ENCODE measurements at places on chromosomes 16 and 17.

GRCh38 chr16:17084130-17084529 lies 386.6 kb downstream of the XYLT1 start:
- DNase-seq: no peak

DNA sequence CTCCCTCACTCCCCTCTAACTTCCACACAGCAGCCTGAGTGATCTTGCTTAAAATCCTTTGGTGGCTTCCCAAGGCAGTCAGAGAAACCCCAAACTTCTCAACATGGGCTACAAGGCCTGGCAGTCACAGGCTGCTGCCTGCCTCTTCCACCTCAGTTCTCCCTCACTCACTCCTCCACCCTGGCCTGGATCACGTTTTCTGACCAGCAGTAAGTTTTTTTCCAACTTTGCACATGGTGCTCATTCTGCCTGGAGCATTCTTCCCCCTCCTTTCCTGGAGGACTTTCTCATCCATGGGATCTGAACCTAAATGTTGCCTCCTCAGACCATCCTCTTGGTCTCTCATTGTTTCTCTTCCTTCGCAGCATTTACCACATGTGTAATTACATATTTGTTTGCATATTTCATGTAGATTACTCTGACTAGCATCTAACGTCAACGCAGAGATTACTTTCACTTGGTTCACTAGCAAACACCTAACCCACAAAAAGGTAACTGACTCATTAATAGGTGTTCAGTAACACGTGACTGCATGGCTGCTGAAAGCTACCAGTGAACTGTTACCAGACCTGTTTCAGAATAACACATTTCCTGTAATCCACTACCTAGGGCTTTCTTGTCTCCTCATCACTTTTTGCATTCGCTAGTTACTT lies 17.1 kb downstream of the GNA13 start:
- no peak for DNase-seq

- peak; percentile 29 for DNase-seq
These were observed at the start of gene RNF157 for GRCh38 chr17:76240461-76241203. RNF157 (minus strand) TSS chr17:76240493; CDS start chr17:76240240, 253 bp downstream.

GRCh38 chr17:57739402-57740234 lies 5.5 kb downstream of the CCDC182 start:
- no peak for DNase-seq

GRCh38 chr17:56314026-56314425 lies 160.8 kb downstream of the ANKFN1 start:
- no peak for DNase-seq

- DNase-seq: no peak
These were observed 19.3 kb upstream of the ITGA3 start for GRCh38 chr17:50036455-50037261.

- DNase-seq: no peak
These were observed 44.9 kb upstream of the ETV4 start for GRCh38 chr17:43591001-43591400.

DNA sequence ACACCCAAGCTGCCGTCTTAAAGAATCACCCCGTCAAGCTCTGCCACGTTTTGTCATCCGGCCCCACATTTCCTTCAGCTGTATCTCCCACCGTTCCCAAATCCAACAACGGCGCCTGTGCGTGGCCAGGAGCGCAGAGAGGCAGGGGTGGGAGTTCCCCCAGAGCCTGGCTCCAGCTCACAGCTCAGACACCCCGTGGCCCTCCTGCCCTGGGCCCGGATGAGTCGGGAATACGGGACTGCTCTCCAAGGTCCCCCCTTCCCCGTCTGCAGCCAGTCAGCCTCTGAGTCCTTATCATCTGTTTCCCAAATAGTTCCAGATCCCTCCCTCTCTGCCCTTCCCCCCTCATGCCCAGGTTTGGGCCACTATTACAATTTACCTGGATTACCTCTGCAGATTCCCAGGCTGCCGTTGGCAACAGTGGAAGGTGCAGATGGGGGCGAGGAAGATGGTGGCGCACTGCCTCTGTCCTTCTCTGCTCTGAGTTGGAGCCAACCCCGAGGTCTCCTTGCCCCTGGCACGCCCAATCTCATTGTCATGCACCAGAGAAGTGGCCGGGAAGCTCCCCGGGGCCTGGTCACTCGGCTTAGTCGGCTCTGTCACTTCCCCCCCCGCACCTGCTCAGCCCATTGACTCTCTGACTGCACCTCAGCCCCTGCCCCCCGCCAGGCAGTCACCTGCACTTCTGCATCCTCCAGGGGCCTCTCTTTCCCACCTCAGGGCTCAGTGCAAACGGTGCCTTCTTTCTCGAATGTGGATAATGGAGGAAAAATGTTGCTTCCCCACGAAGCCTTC lies 18.3 kb upstream of the RPTOR start:
- no peak for DNase-seq

- no peak for DNase-seq
These were observed 1.3 kb upstream of the RAB40C start for GRCh38 chr16:588639-588888.

DNA sequence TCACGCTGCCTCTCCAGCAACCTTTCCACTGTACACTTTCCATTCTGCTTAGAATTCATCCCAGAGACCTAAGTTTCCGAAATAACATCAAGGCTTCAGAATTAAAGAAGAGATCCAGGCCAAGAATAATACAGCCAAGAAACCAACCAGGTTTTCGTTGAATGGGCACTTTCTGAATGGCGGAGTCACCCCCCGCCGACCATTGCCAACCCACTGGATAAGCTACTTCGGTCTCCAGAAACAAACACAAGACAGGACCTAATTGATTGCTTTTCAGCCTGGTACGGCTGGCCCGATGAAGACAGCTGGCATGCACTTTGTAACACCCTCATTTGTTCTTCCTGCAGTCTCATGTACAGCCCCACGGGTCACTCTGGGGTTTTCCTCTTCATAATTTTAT lies 308.1 kb upstream of the ZFHX3 start:
- DNase-seq: no peak

DNA sequence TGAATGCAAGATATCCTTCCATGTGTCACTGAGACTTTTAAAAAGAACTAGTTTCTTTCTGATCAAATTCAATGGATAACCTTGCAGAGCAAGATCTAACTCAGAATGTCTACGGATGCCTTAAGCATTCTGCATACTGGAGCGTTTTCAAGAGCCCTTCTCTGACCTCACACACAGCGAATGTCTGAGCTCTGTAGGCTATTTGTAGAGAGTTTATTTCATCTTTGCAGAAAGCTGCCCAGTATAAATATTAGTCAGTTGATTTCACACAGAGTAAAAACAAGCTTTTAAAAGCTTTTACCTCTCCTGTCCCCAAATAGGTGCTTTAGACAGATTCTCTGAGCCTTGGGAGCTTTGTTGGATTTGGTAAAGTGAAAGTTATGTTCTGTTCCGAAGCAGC lies 165.0 kb downstream of the RBFOX1 start:
- no peak for DNase-seq

GRCh38 chr17:40041196-40041595 lies 13.0 kb downstream of the MED24 start:
- DNase-seq: no peak

GRCh38 chr17:81402981-81403467 lies 7.8 kb downstream of the BAHCC1 start:
- DNase-seq: no peak

GRCh38 chr17:16358394-16358793 lies 5.1 kb upstream of the CENPV start:
- no peak for DNase-seq

- no peak for DNase-seq
These were observed 20.7 kb downstream of the TRAP1 start for GRCh38 chr16:3696425-3697218.

- DNase-seq: no peak
These were observed 3.5 kb downstream of the DYNLRB2 start for GRCh38 chr16:80544326-80544725.

DNA sequence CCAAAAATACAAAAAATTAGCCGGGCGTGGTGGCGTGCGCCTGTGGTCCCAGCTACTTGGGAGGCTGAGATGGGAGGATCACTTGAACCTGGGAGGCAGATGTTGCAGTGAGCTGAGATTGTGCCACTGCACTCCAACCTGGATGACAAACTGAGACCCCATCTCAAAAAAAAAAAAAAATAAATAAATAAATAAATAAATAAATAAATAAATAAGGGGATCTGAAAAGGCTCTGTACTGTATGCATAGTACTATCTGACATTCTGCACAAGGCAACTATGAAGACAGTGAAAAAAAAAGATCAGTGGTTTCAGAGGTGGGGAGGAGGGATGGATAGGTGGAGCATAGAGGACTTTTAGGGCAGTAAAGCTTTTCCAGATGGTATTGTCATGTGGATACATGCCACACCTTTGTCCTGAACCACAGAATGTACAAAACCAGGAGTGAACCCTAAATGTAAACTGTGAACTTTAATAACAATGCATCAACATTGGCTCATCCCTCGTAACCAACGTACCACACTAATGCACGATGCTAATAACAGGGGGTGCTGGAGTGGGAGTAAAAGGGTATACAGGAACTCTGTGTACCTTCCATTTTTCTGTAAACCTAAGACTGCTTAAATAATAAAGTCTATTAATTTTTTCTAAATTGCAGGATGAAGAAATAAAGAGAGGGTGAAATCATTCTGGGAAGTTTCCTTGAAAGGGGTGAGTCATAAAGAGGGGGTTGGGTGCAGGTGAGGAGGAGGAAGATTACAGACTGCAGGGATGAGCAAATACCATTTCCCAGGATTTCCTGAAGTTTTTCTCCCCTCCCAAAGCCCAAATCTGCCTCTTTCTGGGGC lies 155.8 kb upstream of the SDK2 start:
- no peak for DNase-seq

DNA sequence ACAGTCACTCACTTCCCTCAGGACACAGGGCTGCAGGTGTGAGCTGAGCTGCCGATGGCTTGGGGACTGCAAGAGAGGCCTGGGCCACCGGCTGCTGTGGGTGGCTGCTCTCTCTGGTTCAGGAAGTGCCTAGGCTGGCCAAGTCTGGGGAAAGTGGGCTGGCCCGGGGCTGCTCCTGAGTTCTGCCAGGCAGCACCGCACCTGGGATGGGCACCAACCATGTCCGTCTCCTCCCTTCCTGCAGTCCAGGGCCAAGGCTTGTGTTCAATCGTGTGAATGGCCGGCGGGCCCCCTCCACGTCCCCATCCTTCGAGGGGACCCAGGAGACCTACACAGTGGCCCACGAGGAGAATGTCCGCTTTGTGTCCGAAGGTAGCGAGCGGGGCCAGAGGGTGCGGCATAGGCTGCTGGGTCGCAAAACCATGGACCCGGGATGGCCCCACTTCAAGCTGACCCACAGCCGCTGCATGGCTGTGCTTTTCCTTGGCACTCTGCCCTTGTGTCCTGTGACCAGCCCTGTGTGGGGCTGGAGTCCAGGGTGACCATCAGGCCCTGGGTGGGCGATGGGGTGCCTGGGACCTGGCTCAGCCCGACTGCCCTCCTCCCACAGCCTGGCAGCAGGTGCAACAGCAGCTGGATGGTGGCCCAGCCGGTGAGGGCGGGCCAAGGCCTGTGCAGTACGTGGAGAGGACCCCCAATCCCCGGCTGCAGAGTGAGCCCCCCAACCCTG lies 1.8 kb upstream of the WDR90 start:
- DNase-seq: no peak

DNA sequence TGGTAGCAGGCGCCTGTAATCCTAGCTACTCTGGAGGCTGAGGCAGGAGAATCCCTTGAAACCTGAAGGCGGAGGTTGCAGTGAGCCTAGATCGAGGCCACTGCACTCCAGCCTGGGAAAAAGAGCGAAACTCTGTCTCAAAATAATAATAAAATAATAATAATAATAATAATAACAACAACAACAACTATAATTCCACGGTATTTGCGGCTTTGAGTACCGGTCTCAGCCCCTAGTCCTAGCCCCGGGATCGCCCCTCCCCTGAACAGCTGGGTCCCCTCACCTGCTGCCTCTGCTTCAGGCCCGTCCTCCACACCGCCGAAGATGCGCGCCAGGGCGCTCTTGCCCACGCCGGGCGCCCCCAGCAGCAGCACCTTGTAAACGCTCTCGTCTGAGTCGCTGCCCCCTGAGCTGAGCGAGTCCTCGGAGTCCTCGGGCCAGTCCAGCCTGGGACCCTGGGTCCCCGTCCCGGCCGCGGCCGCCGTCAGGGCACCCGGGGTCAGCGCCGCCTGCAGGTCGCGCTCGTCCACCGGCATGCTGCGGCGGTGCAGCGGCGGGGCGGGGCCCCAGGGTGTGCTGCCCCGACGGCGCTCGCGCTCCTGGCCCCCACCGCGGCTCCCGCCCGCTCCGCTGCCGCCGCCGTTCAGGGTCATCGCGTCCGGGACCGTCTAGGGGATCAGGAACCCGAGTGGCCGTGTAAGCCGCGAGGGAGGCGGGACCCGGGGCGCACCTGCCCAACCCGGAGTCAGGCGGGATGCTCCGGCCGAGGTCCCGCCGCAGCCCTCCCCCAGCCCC lies 611 bp downstream of the RRAD start:
- no peak for DNase-seq

DNA sequence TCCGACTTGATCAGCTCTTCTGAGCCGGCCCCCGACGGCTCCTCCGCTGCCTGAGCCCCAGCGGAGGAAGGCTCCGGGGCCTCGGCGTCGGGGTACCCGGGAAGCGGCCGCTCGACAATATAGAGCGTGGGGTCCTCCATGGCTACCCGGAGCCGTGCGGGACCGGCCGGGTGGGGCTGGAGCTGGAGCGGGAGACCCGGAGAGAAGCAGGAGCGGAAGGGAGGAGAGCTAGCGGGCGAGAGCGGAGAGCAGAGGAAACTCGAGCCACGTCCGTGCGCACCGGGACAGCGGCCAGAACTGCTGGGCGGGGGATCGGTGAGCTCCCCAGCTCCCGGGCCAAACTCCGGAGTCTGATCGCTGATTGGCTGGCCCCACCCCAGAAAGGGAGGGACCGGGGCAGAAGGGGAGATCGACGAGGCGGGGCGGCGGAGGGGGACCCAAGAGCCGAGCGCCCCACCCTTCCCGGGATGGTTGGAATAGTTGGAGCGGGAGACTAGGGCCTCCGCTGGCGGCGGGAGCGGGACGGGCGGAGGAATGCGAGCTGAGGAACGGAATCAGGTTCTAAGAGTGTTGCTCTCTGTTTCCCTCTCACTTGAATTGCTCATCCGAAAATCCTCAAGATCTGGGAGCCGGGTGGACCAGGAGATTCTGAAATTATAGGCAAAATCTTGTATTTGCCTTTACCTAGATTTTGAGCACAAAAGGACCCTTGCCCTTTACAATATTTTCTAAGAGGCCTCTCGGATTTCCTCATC lies at the start of gene CAVIN1:
Gene CAVIN1, minus strand, starts transcription at position 299 of the 755 bp plus-strand sequence. Its CDS starts 159 bp downstream, at position 140.
- DNase-seq: no peak

GRCh38 chr17:13568582-13569397 lies 32.9 kb downstream of the HS3ST3A1 start:
- no peak for DNase-seq

- no peak for DNase-seq
These were observed 151.1 kb downstream of the ITFG1 start for GRCh38 chr16:47309581-47310312.
